Sigmoid colon (tissue), 7 donors: ENCODE measurements at places on chromosomes 2 and 18. TPM values are rescaled to one million over a fixed set of nuclear protein-coding genes. Genes with fewer than 3 reads are reported as not detected.

The ITGB1BP1 gene
- 24.3 TPM for polyA plus RNA-seq

The CCL20 gene
- 15.6 TPM for polyA plus RNA-seq

The CMPK2 gene
- polyA plus RNA-seq: 26.1 TPM

The CYRIA gene
- polyA plus RNA-seq: 0.92 TPM

The IL36G gene
- not detected for polyA plus RNA-seq

The COL4A4 gene
- not detected for polyA plus RNA-seq

The RAB17 gene
- polyA plus RNA-seq: 48.8 TPM

The ARMC9 gene
- 3.0 TPM for polyA plus RNA-seq

The RNU2-63P gene
- polyA plus RNA-seq: not detected

The IL1A gene
- polyA plus RNA-seq: 0.46 TPM

The GALR1 gene
- not detected for polyA plus RNA-seq

The TTC32 gene
- 21.6 TPM for polyA plus RNA-seq

The DPP4 gene
- 1.4 TPM for polyA plus RNA-seq

The KCNS3 gene
- 16.2 TPM for polyA plus RNA-seq

The SERPINB13 gene
- polyA plus RNA-seq: 0.01 TPM

The NCL gene
- 82.1 TPM for polyA plus RNA-seq

The GALNT14 gene
- 1.2 TPM for polyA plus RNA-seq

The GALNT5 gene
- polyA plus RNA-seq: 9.4 TPM

The RHOB gene
- 108 TPM for polyA plus RNA-seq

The CFAP65 gene
- under 0.01 TPM for polyA plus RNA-seq

The GREB1 gene
- polyA plus RNA-seq: 0.28 TPM
